ENCODE measurements at places on chromosomes 6 and 20.

- DNase-seq: no peak
Observed at GRCh38 chr20:41051009-41051825, 22.6 kb downstream of the TOP1 start.

GRCh38 chr6:15512126-15512525, 150.7 kb downstream of the DTNBP1 start:
- no peak for DNase-seq

DNA sequence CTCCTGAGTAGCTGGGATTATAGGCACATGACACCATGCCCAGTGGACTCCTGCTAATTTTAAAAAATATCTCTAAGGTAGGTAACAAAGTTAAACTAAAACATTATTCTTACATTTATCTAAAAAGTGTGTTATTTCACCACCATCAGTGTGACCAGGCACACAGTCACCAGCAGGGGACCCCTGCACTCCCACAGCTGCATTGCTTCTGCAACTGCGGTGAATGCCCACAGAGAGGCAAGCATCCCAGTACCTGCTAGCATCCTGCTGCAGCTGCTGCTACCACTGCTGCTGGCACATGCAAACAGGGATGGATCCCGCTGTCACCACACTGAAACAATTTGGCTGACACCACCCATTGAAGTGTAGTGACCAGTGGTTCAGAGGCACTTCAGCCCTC, 21.9 kb upstream of the EPB41L2 start:
- no peak for DNase-seq

DNA sequence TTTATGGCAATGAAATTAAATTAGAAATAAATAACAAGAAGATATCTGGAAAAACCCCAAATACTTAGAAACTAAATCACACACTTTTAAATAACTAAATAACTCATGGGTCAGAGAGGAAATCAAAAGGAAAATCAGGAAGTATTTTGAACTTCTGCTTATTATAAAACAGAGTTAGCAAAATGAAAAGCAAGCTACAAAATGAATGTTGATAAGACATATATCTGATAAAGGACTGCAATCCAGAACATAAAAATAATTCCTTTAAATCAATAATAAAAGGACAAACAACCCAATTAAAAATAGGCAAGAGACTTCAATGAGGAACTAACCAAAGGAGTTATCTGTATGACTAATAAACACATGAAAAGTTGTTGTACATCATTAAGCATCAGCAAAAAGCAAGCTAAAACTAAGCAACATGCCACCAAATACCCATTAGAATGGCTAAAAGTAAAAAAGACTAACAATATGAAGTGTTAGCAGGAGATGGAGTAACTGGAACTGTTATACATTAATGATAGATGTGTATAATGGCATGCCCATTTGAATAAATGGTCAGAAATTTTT, 38.9 kb upstream of the STMND1 start:
- DNase-seq: no peak

DNA sequence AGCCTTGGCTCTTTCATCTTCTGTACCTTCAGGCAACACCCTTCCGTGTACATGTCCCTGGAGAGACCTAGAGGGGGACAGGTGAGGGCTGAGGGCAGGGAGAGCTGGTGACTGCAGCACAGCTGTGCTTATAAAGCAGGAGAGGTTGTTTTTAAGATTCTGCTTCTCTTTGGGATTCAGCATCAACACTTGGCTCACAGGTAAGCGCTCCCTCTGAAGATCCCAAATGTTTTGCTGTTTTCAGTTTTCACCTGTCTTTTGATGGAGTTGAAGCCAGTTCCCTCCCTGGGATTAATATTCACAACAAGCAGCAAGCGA, 19.4 kb upstream of the TRAF3IP2 start:
- no peak for DNase-seq

- DNase-seq: no peak
Observed at GRCh38 chr6:49739423-49739822, 4.8 kb downstream of the CRISP3 start.

DNA sequence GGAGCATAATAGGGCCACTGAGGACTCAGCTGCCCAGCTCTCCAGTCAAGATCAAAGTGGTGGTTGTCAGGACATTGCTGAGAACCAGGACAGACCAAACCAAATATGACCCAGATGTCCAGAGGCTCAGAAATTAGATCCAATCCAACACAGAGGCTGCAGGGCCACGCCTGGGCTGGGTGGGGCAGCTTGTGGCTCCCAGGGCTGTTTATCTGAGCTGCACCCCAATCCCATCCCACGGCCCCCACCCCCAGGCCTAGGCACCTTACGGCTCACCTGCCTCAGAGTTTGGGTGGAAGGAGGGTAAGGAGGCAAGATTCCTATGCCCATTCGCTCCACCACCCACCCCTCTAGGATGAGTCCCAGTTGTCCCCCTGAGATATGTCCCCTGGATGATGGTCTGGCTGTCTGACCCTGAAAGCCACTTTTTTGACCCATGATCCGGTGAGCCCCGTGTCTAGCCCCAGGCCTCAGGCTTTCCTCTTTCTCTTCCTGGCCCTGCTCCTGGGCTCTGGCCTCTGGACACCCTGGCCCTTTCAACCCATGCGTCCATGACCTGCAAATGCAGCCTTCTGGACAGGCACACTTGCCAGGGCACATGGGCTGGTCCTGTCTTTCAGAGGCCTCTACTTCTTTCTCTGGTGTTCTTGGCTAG, 40.0 kb downstream of the CPXM1 start:
- DNase-seq: no peak

DNA sequence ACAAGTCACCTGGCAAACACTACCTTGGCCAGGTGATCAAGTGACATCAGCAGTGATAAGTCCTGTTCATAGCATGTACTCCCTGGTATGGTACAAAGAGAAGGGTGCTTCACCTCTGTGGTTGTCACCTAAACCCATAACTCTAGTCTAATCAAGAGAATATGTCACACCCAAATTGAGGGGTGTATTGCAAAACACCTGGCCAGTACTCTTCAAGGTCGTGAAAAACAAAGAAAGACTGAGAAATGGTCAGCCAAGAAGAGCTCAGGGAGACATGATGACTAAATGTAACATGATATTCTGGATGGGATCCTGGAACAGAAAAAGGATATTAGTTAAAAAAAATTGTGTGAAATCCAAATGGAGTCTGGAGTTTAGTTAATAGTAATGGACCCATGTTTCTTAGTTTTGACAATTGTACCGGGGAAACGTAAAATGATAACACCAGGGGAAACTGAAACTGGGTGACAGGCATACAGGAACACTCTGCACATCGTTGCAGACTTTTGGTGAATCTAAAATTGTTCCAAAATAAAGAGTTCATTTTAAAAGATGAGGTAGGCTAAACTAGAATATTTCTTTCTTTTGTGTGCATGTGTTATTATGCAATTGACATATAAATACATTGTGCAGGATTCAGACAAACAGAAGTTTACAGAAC, 262.0 kb downstream of the CDC5L start:
- no peak for DNase-seq

- no peak for DNase-seq
Observed at GRCh38 chr20:10984913-10985312, 311.1 kb upstream of the JAG1 start.

- DNase-seq: no peak
Observed at GRCh38 chr6:150874179-150874578, 8.7 kb downstream of the MTHFD1L start.

GRCh38 chr6:110322151-110322873, 35.8 kb downstream of the METTL24 start:
- no peak for DNase-seq

DNA sequence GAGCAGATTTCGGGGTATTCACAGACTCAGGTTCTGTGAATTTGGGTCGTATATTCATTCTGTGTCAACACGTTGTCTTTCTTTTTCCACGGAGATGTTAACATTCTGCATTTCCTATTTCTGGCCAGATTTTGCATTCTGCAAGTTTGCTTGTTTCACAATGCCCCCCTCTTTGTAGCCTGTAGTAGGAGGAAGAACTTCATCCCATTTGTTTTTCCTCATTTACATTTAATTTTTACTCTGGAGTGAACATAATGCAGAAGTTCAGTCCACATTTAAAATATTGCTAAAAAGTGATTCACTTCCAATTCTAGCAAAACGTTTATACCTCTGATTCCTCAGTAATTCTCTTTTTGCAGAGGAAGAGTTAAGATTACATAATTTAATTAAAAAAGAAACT, 12.9 kb downstream of the TAGAP start:
- DNase-seq: no peak

DNA sequence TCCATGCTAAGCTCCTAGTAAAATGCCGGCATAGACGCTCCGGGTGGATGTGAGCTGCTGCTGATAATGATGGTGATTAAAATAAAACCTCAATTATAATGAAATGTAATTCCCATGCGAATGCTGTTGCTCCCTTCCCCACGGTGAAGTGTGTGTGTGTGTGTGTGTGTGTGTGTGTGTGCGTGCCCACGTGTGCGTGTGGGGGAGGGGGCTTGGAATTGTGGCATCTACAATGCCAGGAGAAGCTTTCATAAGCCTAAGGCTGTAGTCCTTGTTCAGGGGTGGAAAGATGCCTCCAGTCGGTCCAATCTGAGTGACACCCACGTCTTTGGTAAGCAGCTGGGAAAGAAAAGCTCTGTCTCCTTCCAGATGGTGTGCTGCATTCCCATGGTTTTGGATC, 137.9 kb downstream of the CDH26 start:
- DNase-seq: no peak

- DNase-seq: peak; percentile 84
Observed at GRCh38 chr6:160428069-160428430, 79.9 kb downstream of the SLC22A3 start.

- peak; percentile 73 for DNase-seq
Observed at GRCh38 chr6:156427345-156427744, 349.8 kb upstream of the ARID1B start.

DNA sequence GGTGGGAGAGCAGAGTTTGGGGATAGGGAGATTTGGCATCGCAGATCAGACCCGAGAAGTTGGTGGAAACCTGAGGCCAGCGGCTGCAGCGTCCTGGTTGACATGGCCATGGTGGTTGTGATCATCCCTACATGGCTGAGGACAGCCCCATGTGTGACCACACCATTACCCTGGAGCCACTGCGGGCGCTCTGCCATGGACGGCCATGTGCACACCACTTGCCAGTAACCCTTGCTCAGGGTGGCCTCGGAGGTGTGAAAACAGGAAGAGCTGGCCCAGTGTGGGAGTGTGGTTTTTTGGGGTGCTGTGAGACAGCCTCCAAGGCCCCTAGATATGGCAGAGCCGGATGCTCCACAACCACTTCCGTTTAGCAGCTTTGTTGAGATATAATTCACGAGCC, 64.4 kb downstream of the TMEM242 start:
- DNase-seq: no peak

DNA sequence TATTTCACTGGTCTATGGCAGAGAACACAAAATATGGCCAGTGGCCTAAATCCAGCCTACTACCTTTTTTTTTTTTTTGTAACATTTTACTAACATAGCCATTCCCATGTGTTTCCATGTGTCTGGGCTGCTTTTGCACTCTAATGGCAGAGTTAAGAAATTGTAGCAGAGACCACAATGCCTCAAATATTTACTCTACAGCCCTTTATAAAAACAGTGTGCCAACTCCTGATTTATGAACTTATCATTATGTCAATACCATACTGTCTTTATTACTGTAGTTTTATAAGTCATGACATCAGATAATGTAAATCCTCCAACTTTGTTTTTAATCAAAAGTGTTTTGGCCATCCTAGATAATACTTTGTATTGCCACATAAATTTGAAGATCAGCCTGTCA, 27.4 kb upstream of the CAP2 start:
- DNase-seq: no peak

DNA sequence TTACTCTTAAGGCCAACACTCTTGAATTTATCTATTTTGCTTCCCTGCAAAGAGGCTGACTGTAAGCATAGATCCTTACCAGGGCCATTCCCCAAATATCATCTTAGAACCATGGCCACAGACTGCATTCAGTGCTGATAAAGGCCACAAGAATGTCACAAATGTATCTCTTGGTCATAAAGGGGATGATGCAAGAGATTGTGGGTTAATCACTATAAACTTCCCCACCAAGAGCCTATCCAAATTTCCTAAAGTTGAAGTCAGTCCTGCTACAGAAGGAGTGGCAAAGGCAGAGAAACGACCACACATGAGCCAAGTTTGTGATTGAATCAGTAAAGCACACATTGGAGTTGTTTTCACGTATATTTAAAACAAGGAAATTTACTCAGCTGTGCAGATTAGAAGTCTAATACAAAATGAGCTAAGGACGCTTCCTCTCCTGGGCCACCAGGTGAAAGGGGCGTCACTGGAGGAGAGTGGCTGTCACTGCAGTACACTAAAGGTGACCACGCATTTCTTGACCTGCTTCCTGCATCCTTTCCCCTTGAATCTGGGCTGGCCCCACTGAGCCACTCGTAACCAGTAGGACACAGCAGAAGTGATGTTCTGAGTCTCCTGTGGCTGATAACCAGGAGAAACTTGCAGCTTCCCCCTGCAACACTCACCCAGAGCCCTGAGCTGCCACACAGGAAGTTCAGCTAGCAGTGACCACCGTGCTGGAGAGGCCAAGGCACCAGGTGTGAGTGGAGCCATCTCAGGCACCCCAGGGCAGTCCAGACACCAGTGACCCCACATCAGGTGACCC, 181.9 kb downstream of the SYNDIG1 start:
- DNase-seq: no peak

GRCh38 chr6:4478098-4478497, 298.1 kb upstream of the CDYL start:
- DNase-seq: no peak

- DNase-seq: peak; percentile 31
Observed at GRCh38 chr6:163897030-163897429, 482.5 kb downstream of the QKI start.

- DNase-seq: no peak
Observed at GRCh38 chr20:46832555-46832954, 62.1 kb upstream of the EYA2 start.

DNA sequence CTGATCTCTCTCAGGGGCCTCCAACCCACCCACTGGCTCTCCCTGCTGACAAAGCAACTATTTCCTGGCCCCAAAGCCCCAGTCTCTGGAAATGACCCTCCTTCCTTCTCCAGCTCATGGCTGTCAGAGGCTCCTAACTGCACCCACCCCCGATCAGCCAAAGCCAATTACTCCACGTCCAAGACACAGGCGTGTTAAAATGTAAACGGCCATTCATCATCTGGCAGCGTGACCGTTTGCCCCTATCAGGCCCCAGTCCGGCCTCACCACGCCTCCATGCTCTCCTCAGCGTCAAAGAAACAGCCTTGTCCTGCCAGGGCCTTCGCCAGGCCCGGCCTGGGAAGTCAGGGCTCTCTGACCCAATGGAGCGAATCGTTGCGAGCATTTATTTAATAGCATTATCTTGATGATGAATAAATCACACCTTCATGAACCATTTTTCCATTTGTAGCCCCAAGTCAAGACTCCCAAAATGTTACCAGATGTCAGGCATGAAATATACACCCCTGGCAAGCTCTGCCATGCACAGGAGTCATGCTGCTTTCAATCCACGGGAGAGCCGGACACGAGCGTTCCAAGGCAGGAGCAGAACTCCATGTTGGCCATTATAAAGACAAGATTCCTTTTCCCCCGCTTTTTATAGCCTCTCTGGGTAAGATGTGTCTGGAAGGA, 17.7 kb downstream of the RIPOR3 start:
- no peak for DNase-seq

DNA sequence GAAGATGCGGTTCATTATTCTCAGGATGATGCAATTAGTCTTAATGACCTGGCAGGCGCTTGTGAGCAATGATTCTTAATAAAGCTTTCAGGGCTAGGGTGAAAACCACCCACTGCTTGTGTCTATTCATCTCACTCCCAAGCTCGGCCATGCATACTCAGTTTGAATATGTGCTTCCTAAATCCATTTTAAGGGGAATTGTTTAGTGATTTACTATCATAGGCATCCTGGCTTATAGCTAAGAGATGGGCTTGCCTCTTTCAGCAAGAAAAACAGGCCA, 141.1 kb upstream of the SLC24A3 start:
- DNase-seq: no peak

GRCh38 chr20:34397096-34397495, 34.0 kb downstream of the ITCH start:
- no peak for DNase-seq

Data from tibial artery (tissue), 4 donors.